Stimulated activated CD8-positive, alpha-beta memory T cell treated with anti-CD3 and anti-CD28 coated beads, Interleukin-4, amount 100 ng/mL, for 48 hours (primary cell): ENCODE measurements at places on chromosomes 3 and 15.
A peak's percentile ranks its signal among the peaks of the same experiment; 100 is the strongest.

DNA sequence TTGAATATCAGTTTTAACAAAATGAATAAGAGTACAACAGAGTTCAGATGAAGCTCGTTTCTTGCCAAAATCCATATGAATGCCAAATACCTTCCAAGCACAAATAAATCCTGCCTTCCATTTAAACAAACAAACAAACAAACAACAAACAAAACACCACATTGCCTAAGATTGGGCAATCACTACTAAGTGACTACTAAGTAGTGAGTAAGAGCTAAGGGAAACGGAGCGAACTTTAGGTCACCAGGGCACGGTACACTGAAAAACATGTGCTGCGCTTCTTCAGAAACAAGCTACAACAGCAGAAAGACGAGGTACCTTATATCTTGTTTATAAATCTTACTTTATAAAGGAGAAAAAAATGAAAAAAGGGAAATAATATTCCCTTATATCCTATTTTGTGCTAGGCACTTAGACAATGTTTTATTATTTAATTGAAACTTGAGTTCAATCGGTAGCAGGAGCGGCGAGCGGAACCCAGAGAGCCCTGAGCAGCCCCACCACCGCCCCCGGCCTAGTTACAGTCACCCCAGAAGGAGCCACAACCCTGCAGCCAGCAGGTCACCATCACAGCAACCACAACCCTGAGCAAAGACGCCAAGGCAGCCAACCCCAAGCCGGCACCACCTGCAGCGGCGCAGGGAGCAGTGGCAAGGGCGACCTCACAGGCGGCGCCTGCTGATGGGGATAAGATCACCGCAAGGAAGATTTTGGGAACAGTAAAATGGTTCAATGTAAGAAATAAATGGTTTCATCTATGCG, 216.9 kb downstream of the ZBTB20 start:
- no peak for DNase-seq

- peak; percentile 37 for DNase-seq
Measured at GRCh38 chr15:40927873-40928806, 1.0 kb upstream of the DLL4 start.

GRCh38 chr3:162719684-162720341, 1223.2 kb downstream of the OTOL1 start:
- DNase-seq: no peak

DNA sequence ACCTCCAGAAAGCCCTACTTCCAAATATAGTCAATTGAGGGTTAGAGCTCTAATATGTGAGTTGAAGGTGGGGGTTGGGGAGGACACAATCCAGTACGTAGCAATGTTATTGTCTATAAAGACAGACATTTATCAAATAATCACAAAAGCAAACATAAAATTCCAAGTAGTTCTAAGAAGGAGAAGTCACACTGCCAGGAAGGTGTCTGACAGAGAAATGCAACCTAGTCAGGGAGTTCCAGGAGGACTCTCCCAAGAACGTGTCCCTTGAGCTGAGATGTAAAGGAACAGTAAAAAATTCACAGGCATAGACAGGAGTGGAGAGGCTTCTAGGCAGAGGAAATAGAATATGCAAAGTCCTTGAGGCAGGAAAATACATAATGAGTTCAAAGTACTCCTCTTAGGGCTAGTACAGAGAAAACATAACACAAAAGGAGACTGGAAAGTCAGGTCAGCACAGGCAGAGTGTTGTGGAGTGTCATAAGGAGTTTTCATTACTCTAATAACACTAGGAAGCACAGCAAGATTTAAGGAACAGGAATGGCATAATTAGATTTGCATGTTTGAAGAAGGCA, 277.6 kb upstream of the STT3B start:
- no peak for DNase-seq

DNA sequence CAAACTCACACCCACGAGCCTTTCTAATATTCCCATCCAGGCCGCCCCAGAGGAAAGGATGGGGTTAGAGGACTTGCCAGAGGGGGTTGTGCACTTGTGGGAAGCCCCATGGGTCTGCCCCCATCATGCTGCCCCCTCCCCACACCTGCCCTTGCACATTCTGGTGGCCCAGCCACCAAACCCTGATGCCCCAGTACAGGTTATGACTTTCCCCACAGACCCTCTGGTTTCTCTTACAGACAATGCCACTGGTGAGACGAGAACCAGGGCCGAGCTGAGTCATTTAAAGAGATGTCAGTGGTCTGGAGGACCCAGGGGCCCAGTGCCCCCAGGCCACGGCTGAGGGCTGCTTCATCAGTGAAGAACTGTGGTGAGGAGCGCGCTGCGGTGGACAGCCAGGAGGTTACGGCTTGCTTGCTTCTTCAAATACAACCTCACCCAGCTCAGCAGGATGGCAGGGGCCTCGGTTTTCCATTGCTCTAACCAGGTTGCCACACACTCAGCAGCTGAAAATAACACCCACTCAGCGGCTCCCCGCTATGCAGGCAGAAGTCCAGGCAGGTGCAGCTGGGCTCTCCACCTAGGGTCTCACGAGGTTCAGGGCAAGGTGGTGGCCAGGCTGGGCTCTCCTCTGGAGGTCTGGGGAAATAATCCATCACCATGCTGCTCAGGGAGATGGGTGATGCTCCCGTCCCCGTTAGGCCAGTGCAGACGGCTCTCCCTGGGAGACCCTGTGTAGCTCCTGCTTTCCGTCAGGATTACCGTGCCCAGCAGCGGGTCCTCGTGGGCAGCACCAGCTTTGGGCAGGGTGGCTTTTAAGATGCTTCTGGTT, 13.8 kb upstream of the SNRPA1 start:
- no peak for DNase-seq

- no peak for DNase-seq
Measured at GRCh38 chr3:45816544-45816943, 20.2 kb upstream of the SLC6A20 start.

- DNase-seq: no peak
Measured at GRCh38 chr3:111582120-111582474, 13.0 kb downstream of the ZBED2 start.

DNA sequence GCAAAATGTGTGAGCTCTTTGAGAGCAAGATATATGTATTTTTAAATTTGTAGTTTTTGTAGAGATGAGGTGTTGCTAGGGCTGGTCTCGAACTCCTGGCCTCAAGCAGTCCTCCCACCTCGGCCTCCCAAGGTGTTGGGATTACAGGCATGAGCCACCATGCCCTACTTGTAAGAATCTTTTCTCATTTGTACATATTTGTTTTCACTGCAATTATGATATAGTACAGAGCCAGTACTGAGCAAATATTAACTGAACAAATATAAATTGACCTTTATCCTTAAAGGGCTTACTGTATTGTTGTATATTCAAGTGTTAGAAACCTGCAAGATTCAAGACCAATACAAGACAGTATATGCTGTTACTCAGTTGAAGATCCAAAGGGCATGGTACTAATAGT, 53.4 kb downstream of the GTF2E1 start:
- DNase-seq: no peak

- DNase-seq: no peak
Measured at GRCh38 chr3:50204804-50205412, at the start of gene SLC38A3. Gene SLC38A3, plus strand, starts transcription at chr3:50205271. Its CDS starts 8,929 bp downstream, at chr3:50214200.

DNA sequence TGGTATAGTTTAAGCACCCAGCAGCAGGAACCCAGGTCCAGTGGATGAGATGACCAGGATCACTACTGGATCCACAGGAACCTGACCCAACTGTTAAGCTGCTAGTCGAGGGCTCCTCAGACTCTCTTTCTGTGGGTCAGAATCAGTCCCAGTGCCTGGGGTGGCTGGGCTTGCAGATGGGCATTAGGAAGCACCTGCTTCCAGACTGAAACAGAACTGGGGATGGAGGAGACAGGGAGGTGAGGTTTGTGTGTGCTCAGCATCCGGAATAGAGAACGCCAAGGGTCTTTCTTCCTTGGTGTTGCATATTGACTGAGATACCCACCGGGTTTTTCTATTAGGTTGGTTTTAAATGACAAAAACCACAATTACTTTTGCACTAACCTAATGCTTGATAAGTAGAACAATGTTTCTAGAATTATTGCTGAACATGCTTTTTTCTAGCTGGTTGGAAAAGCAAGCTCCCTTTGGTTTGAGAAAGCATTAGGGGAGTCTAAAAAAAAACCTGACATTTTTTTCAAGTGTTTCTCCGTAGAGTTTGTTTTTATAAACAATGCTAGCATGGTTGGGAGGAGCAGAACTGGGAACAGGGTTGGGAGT, 779 bp downstream of the ST3GAL6 start:
- DNase-seq: no peak

GRCh38 chr15:79447060-79447459, 14.9 kb downstream of the MINAR1 start:
- DNase-seq: no peak

DNA sequence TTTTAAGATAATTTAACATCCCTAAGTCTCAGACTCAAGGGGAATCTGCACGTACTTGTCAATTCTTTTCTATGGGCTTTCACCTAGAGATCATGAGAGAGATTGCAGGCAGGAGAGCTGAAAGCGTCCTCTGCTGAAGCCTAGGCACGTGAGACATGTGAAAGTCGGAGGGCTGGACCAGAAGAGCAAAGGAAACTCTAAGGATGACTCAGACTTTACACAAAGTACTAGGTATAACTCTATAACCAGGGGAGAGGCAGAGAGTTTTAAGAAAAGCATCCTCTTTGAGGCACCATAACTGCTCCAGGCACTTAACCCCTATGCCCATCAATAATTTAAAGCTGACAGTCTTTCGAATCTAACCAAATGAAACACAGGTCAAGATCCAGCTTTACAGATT, 436.6 kb downstream of the VGLL3 start:
- DNase-seq: no peak

DNA sequence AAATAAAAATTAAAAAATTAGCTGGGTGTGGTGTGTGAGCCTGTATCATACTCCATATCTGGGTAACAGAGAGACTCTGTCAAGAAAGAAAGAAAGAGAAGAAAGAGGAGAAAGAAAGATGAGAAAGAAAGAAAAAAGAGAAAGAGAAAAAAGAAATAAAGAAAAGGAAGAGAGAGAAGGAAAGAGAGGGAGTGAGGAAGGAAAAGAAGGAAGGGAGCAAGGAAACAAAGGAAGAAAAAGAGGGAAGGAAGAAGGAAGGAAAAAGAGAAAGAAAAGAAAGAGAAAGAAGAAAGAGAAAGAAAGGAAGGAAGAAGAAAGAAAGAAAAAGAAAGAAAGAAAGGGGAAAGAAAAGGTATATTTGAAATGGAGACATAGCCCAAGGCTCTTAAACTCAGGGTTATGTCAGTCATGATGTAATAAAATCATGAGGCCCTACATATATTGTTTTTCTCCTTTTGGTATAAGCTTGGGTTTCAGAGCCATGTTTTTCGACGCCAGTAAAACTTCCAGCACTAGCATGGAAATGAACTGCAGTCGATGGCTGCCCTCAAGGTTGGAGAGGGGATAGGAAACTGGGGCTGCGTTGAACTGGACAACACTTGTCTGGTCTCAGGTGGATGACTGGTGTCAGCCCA, 38.0 kb upstream of the RFTN1 start:
- no peak for DNase-seq

GRCh38 chr15:48802867-48803266, 8.0 kb downstream of the CEP152 start:
- DNase-seq: no peak

GRCh38 chr3:23682646-23683045, 123.1 kb upstream of the UBE2E1 start:
- no peak for DNase-seq

DNA sequence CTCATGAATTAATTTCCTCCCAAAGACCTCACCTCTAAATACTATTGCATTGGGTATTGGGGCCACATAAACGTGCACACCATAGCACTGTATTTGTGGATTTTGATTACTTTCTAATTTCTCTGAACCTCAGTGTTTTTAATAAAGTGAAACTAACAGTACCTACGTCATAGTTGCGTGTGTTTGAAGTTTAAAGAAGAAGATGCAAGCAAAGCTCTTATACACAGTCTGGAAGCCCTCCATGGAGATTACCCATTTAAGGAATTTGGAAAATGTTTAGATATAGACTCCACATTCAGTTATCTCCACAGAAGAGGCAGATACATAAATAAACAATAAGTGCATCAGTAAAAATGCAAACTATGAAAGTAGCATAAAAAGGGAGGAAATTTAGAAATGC, 581.1 kb upstream of the GBE1 start:
- DNase-seq: no peak

DNA sequence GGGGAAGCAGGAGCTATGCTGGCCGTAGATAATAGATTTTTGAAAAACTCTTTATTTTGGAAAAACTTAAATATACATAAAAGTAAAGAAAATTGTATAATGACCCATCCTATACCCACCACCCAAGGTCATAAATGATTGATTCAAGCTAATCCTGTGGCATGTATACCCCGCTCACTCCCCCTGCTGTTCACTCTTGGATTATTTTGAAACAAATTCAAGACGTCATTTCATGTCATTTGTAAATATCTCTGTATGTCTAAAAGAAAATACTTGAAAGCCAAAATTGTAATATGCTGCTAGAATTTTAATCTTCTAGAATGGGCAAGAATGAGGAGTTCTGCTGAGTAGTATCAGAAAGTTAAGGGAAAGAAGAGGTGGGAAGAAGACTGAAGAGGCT, 241.7 kb downstream of the FEZF2 start:
- DNase-seq: no peak

DNA sequence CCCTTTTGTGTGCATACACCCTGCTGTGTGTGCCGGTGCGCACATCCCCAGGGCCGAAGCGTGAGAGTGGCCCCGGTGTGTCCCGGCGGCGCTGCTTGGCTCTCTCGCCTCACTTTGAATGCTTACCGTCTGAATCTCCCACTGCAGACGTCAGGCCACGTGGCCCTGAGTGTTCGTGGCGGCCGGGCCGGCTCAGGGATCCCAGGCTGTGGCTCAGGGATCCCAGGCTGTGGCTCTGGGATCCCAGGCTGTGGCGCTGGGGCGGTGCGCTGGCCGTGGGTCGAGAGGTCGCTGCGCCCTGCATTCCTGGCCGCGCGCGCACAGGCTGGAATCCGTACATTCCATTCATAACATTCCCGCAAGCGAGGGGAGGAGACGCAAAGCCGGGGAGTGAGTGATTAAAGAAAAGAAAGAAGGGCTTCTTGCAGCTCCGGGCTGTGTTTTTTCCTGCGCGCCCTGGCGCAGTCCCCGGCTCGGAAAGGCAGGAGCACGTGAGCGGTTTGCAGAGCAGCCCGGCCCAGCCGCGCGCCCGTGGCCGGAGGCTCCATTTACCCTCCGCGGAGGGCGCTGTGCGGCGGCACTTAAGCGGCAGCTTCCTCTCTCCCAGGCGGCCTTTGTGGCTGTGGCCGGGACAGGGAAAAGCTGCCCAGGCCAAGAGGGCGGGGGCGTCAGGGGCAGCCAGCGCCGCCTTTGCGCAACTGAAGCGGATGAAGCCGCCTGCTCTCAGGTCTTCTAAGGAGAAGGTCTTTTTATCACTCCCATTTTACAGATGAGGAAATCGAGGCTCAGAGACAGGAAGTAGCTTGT, 87.0 kb upstream of the ALDH1L1 start:
- DNase-seq: peak; percentile 18

GRCh38 chr3:9779075-9779593, 9.4 kb upstream of the CAMK1 start:
- DNase-seq: no peak

GRCh38 chr15:88166082-88166993, 90.2 kb downstream of the NTRK3 start:
- DNase-seq: peak; percentile 28

GRCh38 chr15:42010434-42010833, 10.4 kb downstream of the PLA2G4E start:
- no peak for DNase-seq
